ENCODE measurements at places on chromosomes 12 and 14. TPM values are rescaled to one million over a fixed set of nuclear protein-coding genes. Genes with fewer than 3 reads are reported as not detected.

SIX1 gene
- 0.30 TPM for total RNA-seq

PARPBP gene
- 17.1 TPM for total RNA-seq

C3AR1 gene
- total RNA-seq = 0.30 TPM

SDR9C7 gene
- total RNA-seq = not detected

MEG3 gene
- 4.1 TPM for total RNA-seq

MAP1LC3B2 gene
- 0.44 TPM for total RNA-seq

LRCOL1 gene
- total RNA-seq = not detected

METAP2 gene
- total RNA-seq = 80.3 TPM

Data from mammary microvascular endothelial cell (primary cell).